Lung microvascular endothelial cell (primary cell): ENCODE measurements at places on chromosomes 6 and 20. TPM values are rescaled to one million over a fixed set of nuclear protein-coding genes. Genes with fewer than 3 reads are reported as not detected.
A peak's percentile ranks its signal among the peaks of the same experiment; 100 is the strongest.

Gene MTCH1
- total RNA-seq, result 183 and 192 TPM in 2 replicates

DNA sequence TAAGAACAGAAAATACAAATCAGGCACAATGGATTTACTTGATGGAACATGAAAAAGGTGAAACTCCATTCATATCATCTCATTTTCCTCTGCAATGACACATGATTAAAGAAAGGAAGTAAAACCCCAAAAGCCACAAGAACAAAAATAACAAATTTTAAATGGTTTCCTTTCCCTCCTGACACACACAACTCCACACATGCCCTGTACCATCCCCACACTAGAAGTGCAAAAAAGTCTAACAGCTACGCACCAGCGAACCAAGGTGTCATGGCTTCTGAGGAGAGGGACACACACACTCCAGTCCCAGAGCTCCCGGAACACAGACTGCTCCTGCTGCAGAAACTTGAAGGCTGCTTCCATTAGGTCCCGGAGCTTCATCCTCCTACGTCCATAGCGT lies 25.3 kb downstream of the MDN1 start:
- no peak for DNase-seq

Gene CTCFL
- total RNA-seq, result not detected in 2 replicates

GRCh38 chr6:155224618-155225017 lies 39.2 kb upstream of the CLDN20 start:
- no peak for DNase-seq

GRCh38 chr20:35702824-35703695 lies 3.9 kb downstream of the ROMO1 start:
- no peak for DNase-seq

Gene TRIM38
- total RNA-seq, result 4.8 and 5.9 TPM in 2 replicates

DNA sequence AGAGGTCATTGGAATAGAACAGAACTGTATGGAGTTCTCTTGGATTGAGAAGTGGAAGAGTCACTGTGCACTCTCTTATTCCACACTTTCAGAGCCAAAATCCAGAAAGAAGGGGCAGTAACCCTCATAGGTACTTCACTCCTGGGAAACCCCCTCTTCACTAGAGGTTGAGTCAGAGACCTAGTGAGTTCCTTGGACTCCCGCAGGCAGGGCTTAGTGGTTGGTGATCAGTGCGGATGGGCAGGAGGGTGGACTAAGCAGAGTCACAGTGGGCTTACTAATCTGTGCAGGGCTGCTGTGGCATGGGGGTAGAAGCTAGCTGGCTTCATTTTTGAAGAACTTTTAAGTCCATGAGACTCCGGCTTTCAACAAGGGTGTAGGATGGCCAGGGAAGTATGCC lies 95.0 kb upstream of the MLN start:
- DNase-seq, result no peak

GRCh38 chr6:19524366-19525186 lies 312.6 kb upstream of the ID4 start:
- no peak for DNase-seq

DNA sequence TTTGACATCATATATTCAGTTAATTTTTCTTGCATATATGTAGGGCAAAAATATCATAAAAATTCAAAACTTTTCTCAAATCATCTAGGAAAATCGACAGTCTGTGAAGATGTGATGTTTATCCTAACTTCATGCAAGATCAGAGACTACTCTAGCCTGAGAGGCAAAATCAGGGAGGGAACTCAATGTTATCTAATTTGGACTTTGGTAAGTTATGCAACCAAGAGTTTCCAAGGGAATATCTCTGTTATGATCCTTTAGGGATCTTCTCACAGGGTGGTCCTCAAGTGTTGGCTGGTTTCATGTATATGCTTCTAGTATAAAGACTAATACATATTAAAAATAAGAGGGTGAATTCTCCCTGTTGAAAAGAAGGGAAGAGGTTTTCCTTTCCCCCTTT lies 723.9 kb downstream of the KHDRBS2 start:
- no peak for DNase-seq

- no peak for DNase-seq
Observed at GRCh38 chr20:21712443-21713059, 7.1 kb downstream of the PAX1 start.

DNA sequence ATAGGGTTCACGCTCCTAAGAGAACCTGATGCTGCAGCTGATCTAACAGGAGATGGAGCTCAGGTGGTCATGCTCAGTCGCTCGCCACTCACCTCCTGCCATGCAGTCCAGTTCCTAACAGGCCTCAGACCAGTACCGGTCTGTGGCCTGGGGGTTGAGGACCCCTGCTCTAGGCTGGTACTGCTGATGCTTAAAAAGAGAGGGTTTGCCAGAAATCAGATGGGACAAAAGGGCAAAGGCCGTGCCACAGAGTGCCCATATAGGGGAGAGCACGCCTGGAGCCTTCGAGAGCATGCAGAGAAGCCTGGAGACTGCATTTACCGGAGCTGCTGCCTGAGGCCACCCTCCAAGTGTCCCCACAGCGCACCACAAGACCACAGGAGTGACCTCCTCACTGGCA lies 75.5 kb downstream of the PTPN1 start:
- no peak for DNase-seq

- peak; percentile 88 for DNase-seq
Observed at GRCh38 chr6:75524322-75524972, 30.8 kb upstream of the FILIP1 start.

DNA sequence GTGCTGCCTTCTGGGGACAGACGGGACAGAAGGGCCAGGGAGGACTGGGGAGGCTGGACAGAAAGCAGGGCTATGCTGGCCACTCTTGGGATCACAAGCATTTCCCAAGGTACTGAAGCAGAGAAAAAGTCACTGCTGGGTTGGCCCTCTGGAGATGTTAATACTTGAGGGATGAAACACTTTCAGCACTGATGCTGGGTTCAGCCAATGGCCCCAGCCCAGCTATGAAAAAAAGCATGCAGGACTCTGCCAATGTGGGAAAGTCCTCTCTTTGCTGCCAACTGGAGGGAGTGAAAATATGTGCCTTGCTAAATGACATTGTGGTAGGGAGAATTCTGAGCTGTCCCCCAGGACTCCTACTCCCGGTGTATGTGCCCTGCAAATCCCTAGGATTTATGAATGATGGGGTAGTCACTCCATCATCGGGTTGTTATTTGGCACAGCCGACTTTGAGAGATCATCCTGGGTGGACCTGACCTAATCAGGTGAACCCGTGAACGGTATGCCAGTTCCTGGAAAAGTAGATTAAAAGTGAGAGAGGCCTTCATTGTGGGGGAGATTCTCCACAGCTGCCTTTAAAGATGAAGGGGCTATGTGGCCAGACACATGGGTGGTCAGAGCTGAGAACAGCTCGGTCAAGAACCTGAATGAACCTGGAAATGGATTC lies 119.9 kb upstream of the TRAF3IP2 start:
- DNase-seq, result no peak

Gene TGM3
- not detected in 2 replicates for total RNA-seq

Gene CST5
- not detected in 2 replicates for total RNA-seq

- DNase-seq, result no peak
Observed at GRCh38 chr6:69555088-69555638, 241.6 kb downstream of the LMBRD1 start.

- DNase-seq, result no peak
Observed at GRCh38 chr20:18783385-18783959, 30.1 kb upstream of the SCP2D1 start.

GRCh38 chr20:564192-564591 lies 20.6 kb upstream of the CSNK2A1 start:
- DNase-seq, result no peak

Gene SRSF12
- total RNA-seq, result under 0.01 TPM in 1 of 2 replicates, not detected in the other

Gene MEI4
- total RNA-seq, result not detected in 2 replicates
